Activated T-cell treated with anti-CD3 and anti-CD28 coated beads, Interleukin-2, amount 50 U/mL, for 48 hours (primary cell): ENCODE measurements at places on chromosomes 13 and 19.
A peak's percentile ranks its signal among the peaks of the same experiment; 100 is the strongest.

DNA sequence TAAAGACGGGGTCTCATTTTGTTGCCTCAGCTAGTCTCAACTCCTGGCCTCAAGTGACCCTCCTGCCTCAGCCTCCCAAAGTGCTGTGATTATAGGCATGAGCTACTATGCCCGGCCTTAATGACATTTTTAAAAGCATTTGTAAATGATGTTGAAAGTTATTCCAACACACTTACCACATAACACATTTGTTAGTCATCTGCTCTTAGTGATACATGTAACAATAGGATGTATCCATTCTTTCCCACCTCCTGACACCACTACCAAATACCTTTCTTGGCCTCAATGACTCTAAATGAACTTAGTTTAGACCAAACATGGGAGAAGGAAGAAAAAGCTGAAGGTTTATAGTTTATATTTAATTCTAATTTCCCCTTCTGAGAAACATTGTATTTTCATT, 59.8 kb upstream of the MEDAG start:
- DNase-seq, result no peak

- no peak for DNase-seq
Measured at GRCh38 chr19:19580418-19580817, 38.1 kb downstream of the PBX4 start.

DNA sequence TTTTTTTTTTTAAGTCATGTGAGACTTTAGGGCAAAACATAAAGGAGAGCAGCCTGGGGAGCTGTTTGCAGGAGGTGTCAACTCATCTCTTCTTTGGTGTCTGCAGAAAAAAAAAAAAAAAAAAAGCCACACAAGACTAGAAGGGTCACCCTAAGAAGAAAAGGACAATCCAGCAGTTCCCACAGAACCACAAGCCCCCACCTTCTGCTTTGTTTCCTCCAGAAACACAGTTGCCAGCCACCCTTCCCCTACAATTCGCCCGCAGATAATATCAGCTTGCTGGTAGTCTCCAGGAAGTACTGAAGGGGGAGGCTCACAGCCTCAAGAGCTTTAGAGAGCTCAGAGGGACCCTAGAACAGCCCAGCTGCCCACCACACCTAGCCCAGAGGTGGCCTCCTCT, 22.3 kb upstream of the ZBTB7A start:
- DNase-seq, result peak; percentile 56

- no peak for DNase-seq
Measured at GRCh38 chr13:32028711-32029110, 2.9 kb upstream of the FRY start.

DNA sequence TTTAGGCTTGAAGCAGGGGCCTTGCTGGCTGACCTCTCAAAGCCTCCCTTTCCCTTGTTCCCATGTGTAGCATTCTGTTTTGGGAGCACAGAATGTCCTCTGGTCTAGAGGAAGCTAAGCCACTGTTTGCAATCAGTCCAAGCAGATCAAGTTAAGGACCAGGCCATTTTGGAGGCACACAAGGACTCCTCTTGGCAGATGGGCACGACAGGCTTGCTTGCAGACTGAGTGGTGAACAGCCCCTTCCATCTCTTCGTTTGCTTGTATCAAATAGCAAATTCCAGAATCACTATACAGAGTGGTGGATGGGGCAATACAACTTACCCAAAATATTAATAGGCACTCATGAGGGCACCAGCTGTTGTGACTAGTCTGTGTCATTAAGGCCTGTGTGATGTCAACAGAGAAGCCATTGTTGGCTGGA, 215.5 kb upstream of the SERP2 start:
- DNase-seq, result no peak

DNA sequence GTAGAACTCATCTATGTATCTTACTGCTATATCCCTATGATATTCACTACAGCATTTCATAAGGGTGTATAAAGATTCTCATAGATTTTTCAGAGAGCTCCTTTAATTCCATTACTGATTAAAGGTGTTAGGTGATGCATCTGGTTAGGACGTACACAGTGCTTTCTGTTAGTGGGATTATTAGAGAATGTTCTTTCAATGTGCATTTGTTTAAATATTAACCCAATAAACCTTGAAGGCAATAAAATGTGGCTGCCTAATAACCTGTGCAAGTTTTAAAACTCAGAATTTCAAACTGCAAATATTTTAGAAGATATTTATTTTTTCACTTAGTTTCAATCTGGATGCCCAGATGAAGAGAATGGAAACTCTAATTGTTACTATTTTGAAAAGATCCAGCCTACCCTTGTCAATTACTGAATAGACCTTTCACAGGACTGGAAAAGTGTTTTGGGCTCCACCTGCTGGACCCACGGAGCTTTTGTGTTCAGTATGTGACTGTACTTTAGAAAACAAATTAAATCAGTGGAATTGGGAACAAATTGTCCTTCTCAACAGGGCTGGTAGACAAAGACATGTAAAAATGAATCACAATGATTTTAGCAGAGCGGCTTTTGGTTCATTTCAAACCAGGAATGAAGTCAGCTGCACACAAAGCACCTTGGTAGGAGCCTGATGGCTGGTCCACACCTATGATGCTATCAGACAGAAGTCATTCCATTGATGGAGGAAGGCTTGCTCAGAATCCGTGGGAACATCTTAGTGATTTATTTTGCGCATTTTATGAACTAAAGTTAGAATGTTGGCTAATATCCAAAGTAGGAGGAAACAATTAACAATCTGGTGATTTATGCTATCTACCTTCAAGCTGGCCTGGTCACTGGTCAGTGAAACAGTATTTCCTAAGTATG, 89.4 kb upstream of the RAP2A start:
- peak; percentile 65 for DNase-seq

DNA sequence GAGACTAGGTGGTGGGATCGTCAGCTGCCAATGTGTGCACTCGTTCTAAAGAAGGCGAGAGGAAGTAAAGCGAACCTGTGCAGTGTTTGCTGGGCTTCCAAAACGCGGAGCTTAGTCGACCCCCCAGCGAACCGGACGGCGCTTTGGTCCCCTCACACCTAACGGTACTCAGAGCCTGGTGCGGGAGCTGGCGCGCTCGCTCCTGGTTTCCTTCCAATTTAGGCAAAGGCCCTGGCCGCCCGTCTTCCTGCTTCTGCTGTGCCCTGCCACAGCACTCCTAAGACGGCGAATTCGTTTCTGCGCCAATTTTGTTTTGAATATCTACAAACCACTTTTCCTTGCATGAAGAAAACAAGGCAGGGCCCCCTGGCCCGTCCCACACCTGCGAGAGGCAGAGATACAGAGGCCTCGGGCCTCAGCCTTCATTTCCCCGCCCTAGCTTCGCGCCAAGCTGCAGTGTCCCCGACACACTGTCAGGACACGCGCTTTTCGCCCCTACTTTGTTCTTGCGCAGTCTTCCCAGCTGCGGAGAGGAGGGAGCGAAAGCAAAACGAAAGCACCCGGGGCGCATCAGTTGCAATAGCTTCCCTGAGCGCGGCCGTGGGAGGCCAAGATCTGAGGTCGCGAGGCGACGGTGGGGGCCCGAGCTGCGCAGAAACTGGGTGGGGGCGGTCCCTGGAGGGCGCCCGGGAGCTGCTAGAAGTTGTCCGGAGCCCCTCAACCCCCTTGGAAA, 111.9 kb downstream of the KCNRG start:
- peak; percentile 67 for DNase-seq

- DNase-seq, result no peak
Measured at GRCh38 chr13:63307228-63307627, 1891.6 kb upstream of the PCDH20 start.

- DNase-seq, result no peak
Measured at GRCh38 chr13:111956261-111957151, 110.4 kb upstream of the SOX1 start.

- DNase-seq, result no peak
Measured at GRCh38 chr13:36639610-36640009, 34.2 kb upstream of the SERTM1 start.

DNA sequence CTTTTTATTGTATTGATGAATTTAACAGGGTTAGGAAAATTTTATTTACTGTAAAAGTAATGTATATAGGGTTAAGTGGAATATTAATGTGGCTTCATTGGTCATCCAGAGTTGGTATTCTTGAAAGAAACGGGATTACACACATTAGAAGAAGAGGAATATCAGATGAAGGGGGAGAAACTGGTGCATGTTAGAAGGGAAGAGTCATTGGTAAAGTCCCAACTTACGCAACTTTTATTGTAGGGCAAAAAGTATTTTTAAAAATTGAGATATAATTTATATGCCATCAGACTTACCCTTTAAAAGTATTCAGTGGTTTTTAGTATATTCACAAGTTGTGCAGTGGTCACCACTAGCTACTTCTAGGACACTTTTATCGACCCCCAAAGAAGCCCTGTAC, 47.3 kb downstream of the DNAJC3 start:
- DNase-seq, result no peak

DNA sequence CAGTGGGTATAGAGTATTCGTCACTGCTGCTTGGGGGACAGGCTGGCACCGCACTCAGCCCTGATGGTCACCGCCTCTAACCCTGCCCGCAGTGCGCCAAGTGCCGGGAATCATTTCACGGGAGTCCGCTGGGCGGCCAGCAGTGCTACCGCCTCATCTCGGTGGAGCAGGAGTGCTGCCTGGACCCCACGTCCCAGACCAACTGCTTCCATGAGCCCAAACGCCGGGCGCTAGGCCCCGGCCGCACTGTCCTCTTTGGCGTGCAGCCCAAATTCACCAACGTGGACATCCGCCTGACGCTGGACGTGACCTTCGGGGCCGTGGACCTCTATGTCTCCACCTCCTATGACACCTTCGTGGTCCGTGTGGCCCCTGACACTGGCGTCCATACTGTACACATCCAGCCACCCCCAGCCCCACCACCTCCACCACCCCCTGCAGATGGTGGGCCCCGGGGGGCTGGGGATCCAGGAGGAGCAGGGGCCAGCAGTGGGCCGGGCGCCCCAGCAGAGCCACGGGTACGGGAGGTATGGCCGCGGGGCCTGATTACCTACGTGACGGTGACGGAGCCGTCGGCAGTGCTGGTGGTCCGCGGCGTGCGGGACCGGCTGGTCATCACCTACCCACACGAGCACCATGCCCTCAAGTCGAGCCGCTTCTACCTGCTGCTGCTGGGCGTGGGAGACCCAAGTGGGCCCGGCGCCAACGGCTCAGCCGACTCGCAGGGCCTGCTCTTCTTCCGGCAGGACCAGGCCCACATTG, 14.5 kb downstream of the CNFN start:
- no peak for DNase-seq

- no peak for DNase-seq
Measured at GRCh38 chr13:29505950-29506349, 89.5 kb downstream of the SLC7A1 start.

- peak; percentile 69 for DNase-seq
Measured at GRCh38 chr19:45638930-45639729, at the start of gene EML2. Gene EML2 (minus strand): TSS chr19:45639397. CDS start chr19:45639376, 21 bp downstream.

DNA sequence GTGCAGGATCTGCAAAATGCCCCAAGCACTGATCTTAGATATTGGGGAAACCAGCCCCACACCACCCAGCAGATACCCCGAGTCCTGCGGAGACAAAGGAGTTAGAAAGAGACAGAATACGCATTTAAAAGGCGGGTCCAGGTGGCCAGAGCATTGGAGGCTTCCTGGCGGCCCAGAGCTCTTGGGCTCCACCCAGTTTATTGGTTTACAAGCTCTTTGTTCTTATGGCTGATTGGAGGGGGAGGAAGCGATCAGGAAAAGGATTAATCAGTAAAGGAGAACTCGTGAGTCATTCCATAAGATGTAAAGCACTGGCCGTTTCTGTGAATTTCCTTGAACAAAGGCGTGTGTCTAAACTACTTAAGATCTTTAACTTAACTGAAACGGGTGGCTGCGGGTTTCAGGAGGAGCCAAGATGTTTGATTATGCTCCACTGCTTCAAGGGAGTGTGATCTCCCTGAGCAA, 926 bp downstream of the ZNF587 start:
- peak; percentile 27 for DNase-seq

GRCh38 chr19:35468637-35469036, 20.6 kb downstream of the FFAR2 start:
- DNase-seq, result peak; percentile 75

DNA sequence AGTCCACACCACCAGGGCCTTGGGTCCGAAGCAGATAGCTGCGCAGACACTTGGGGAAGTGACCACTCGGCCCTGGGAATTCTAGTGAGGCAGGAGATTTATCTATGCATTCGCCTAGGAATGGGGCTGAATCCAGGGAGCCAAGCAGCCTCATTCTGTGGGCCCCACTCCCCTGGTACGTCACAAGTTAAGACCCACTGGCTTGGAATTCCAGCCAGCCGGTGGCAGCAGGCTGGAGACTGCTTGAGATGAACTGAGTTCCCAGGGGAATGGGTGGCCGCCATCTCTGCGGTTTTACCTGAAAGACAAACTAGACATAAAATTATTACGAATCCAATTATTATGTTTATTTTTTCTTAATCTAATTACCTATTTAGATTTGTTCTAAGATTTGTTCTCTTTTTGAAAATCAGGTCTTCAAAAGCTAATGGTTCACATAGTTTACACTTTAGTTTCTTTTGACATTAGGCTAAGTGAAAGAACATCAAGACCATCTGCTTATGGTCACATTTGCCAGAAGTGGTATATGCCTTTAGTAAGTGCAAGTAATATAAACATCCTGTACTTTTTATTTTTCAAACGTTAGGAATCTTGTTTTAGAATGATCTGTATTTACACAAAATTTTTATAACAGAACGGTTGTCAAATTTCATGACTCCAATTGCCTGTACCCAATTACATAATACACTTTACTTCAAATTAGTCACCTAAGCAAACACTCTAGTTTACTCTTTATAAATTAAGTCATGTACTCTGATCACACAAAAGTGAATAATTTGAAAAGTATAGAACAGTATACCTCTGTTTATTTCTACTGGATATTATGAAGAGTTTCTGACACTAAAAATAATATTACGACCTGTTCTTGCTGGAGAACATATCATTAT, 74.4 kb downstream of the SLITRK6 start:
- DNase-seq, result no peak

DNA sequence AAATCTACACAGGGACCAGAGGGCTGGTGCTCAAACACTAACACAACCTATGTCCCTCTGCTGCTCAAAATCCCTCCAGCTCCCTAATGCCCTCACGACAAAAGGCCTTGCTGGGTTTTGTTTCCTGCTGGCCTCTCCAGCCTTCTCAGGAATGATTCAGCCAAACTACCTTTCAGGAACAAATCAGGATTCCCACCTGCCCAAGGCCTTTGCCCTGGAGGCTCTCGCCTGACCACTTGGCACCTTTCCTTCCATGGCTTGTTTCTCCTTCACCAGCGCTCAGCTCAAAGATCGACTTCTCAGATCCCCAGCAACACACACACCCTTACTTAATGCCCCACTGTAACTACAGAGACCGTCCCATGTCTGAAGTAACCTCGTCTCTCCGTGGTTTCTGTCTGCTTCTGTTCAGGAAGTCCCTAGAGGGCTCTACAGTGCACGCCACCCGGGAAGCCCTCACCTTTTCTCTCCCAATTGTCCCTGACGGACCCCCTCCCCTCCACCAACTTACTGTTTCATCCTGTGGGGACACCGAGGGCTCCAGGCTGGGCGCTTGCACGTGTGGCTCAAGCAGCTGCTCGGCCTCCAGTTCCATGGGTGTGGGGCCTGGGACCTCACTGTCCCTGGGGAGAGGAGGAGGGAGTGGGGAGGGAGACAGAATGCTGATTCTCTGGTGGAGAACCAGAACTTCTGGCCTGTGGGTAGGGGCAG, 3.2 kb upstream of the SIX5 start:
- no peak for DNase-seq

GRCh38 chr13:105814219-105814901, 721.1 kb downstream of the EFNB2 start:
- no peak for DNase-seq

- peak; percentile 84 for DNase-seq
Measured at GRCh38 chr19:12723641-12724426, at the start of gene TNPO2. Gene TNPO2 (minus strand): TSS chr19:12723932. CDS start chr19:12720977, 2,955 bp downstream.

- DNase-seq, result no peak
Measured at GRCh38 chr13:38981096-38981495, 9.5 kb downstream of the STOML3 start.
